Hepatocyte (in vitro differentiated cells): ENCODE measurements at places on chromosomes 3 and 15. TPM values are rescaled to one million over a fixed set of nuclear protein-coding genes. Genes with fewer than 3 reads are reported as not detected.

ZNF80 gene
- not detected in 2 replicates for total RNA-seq

PLA2G4F gene
- total RNA-seq: 0.96 and 1.1 TPM in 2 replicates

MIX23 gene
- total RNA-seq: 42.0 and 57.1 TPM in 2 replicates

COL6A5 gene
- 0.08 and 1.1 TPM in 2 replicates for total RNA-seq

TGM4 gene
- total RNA-seq: 0.43 TPM in 1 of 2 replicates, not detected in the other

C3orf20 gene
- 0.07 TPM in 1 of 2 replicates, not detected in the other for total RNA-seq

PCLAF gene
- total RNA-seq: 19.2 and 21.2 TPM in 2 replicates

RCN2 gene
- 147 and 153 TPM in 2 replicates for total RNA-seq

DNA sequence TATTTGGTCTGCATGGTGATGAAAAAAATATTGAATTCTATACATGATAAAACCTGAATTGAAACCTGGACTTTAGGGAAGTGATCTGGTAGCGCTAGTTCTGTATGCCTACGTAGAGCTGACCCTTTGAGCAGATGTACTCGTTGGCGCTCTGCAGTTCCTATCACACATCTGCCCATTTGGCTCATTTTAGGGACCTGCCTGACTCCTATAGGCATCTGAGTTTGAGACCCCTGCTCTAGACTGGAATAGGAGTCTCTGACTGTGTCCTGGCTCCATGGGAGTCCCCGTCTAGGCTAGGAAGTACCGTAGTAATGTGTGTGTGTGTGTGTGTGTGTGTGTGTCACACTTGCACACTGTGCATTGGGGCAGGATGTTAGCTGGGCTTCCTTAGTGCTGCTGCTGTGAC lies 21.2 kb downstream of the STARD5 start:
- no peak for DNase-seq

GRCh38 chr3:128009952-128010846 lies 42.0 kb upstream of the SEC61A1 start:
- DNase-seq: no peak

DNA sequence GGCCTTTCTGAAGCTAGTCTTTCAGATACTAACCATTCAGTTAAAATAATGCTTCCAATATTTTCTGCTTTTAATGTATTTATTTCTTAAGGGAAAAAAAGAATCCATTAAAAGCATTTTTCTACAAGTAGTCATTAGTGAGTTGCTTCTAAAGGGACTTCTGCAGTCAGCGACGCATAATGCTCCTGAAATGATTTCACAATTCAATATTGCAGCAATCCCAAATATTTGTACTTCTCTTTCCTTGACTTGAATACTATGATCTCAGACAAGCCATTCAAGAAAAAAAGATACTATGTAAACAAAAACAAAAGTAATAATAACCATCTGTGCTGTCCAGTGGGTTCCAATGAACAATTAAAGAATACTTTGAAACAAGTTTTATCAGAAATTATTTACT lies 681.0 kb downstream of the DIPK2A start:
- no peak for DNase-seq

DNA sequence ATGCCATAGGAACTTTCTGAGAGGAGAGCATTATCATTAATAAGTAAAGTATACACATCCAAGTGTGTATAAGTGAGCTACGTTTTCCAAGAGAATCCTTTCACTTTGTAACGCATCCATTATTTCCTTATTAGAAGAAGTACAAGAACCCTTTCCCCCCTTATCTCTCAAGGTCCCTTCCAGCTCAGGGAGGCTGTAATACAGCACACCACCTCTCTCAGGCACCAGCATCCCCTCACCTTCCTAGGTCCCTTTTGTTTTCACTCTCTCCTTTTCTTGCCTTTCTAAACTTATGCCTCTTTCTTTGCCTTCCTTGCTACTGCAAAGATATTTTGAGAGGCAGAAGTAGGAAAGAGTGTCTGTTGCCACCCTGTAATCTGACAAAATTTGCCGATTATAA lies 446.0 kb downstream of the GRM7 start:
- DNase-seq: no peak

DNA sequence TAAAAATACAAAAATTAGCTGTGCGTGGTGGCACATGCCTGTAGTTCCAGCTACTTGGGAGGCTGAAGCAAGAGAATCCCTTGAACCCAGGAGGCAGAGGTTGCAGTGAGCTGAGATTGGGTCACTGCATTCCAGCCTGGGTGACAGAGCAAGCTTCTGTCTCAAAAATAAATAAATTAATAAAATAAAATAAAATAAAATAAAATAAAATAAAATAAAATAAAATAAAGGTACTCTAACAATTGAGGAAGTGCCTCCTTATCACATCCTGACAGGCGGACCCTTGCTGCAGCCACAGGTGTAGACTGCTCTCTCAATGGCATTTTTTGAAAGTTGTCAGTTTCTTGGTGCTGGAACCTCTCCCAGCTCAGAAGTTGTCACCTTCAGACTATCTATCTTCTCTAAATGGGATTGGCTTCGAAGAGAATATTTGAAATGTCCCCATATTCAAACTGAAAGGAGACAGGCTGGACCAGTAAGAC lies 304.1 kb downstream of the RORA start:
- DNase-seq: no peak

- no peak for DNase-seq
Measured at GRCh38 chr15:48644467-48644826, 1.1 kb downstream of the FBN1 start.

- DNase-seq: no peak
Measured at GRCh38 chr3:12518261-12519028, 26.9 kb downstream of the MKRN2OS start.

DNA sequence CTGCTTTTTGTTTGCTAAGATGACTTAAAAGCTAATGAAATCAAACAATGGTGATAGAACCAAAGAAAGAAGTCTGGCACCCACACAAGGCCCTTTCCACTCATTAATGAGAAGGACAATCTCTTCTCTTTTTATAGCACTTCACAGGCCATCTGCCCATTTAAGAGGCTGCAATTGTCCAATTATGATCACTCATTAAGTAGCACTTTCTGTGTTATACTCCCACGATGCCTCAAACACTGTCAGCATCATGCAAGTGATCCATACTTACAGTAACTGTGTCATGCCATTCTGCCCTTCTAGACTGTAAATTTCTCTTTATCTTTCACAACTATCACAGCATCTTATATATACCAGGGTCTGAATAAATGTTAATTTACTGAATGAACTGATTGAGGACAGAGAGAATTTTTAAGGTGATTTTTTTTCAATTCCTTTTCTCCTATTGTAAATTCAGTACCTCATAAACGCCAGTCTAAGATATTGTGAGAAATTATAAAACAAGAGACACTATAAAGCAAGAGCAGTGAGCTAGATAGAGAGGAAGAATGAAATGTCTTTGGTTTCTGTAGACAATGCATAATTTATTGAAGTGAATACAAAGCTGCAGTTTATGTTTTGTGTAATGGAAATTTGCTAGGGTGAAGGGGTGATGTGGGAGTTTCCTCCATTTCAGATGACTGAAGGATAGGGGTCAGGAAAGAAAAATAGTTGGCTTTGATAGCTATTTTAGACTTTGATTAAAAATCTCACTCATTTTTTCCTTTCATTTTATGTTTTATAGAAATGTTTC lies 17.3 kb downstream of the CD200 start:
- no peak for DNase-seq

DNA sequence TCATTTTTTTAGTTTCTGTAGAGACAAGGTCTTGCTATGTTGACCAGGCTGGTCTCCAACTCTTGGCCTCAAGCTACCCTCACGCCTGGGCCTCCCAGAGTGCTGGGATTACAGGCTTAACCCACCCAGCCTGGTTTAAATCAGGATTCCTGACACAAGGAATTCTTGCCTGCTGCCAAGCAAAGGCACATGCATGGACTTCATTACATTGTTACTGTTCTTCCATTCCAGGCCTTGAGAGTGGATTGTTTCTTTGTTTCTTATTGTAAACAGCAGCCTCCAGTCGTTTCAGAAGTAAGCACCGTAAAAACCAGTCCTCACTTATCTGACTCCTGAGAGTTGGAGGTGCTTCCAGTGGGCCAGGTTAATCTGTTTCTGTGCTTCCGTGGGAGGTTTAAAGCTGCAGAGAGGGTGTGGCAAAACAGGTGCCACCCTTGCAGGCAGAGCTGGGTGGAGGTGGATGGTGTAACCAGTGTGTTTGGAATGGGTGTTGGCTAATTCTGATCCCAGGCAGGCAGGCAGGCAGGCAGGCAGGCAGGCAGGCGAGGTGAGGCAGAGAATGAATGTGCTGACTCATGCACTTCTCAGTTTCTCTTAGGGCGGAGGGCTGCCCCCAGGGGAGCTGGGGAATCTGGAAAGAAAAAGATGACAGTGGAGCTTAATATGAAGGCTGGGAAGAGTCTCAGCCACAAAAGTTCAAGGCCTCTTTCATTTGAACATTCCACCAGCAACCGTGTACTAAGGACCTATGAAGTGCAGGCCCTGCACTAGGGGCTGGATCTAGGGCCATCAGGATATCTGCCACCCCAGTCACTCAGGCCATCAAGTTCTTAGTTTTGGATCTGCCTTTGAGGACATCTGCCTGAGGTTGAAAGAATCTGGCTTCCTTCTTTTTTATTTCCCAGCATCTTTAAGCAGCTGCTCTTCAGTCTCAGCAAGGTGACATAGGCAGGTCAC lies 37.0 kb upstream of the CDCP1 start:
- peak; percentile 77 for DNase-seq

DNA sequence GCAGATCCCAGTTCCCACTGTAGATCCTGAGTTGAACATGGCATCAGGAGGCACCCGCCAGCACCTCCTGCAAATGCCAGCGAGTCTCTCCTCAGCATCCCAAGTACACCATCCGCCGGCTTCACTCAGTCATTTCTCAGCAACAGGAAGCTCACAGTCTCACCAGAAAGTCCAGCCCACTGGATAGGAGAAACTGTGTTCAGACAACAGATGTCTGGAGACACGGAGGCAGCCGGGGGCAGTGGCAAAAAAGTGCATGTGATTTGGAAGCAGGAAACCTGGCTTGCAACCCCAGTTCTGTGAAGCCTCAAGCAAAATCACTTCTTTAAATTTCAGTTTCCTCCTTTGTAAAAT lies 68.7 kb downstream of the SRGAP3 start:
- no peak for DNase-seq

DNA sequence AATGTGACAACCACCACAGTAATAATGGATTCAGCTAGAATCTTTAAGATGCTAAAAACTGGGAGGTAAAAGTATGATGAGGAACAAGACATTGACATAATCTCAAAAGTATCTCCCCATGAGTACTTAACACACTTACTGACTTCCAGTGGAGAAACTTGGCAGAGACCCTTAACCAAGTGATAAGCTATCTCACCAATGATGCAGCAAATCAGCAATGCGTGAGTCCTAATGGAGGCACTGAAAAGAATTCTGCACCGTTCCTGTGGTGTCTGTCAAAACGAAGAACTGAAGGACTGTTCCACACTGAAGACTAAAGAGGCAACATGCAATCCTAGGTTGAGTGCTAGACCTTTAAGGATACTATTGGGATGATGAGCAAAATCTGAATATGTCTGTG lies 67.9 kb upstream of the OCA2 start:
- DNase-seq: no peak

- DNase-seq: peak; percentile 36
Measured at GRCh38 chr3:113557374-113557773, 25.0 kb downstream of the SIDT1 start.

DNA sequence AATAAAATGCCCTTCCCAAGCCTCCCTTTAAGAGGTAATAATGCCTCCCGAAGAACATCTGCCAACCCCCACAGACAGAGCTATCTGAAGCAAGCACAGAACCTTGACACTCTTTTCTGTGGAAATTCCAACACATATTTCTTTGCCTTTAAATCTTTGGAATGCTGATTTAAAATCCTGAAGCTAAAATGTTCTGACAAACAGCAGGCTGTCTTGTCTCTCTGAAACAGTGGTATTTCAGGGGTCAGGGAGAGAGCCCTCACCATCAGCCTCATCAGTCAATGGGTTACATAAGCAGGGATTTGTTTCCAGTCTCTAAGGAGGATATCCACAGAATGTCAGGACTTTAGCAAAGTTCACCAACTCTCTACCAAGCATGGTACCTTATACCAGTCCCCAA lies 27.8 kb upstream of the ARHGEF3 start:
- no peak for DNase-seq

DNA sequence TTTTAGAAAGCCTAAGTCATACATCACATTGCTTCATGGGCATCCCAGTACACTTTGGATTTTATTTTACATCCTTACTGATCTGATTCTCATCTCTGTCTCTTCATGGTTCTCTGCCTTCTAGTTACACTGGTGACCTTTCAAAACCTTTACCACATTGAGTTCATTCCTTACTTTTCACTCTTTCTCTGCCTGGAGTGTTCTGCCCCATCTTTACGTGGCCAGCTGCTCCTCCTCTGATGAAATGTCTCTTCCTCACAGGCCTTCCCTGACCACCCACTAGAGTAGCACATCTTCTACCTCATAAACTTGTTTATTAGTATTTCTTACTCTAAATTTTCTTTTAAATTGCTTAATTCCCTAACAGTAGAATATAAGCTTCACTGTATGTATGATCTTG lies 17.7 kb downstream of the CTNNB1 start:
- no peak for DNase-seq
